ENCODE measurements at places on chromosomes 16 and 17. TPM values are rescaled to one million over a fixed set of nuclear protein-coding genes. Genes with fewer than 3 reads are reported as not detected.

CDC42EP4 gene
- 74.6 TPM for total RNA-seq

DNAAF8 gene
- total RNA-seq: not detected

HSD17B2 gene
- total RNA-seq: 347 TPM

SBK1 gene
- total RNA-seq: 0.10 TPM

GPR139 gene
- not detected for total RNA-seq

FZD2 gene
- 0.07 TPM for total RNA-seq

PRSS33 gene
- total RNA-seq: not detected

PITPNC1 gene
- 22.8 TPM for total RNA-seq

BICDL2 gene
- total RNA-seq: not detected

KRT36 gene
- total RNA-seq: not detected

CENPT gene
- total RNA-seq: 29.4 TPM

PRRT2 gene
- total RNA-seq: not detected

MYH8 gene
- not detected for total RNA-seq

SHCBP1 gene
- 37.5 TPM for total RNA-seq

TRPV3 gene
- not detected for total RNA-seq

CA7 gene
- total RNA-seq: not detected

CDK5R1 gene
- 2.7 TPM for total RNA-seq

All from mammary microvascular endothelial cell (primary cell).